ENCODE measurements at places on chromosomes 7 and 10.

GRCh38 chr7:46099076-46099475, 178.0 kb upstream of the IGFBP3 start:
- DNase-seq: no peak

- no peak for DNase-seq
These were observed 26.0 kb upstream of the HIBADH start for GRCh38 chr7:27688646-27689045.

DNA sequence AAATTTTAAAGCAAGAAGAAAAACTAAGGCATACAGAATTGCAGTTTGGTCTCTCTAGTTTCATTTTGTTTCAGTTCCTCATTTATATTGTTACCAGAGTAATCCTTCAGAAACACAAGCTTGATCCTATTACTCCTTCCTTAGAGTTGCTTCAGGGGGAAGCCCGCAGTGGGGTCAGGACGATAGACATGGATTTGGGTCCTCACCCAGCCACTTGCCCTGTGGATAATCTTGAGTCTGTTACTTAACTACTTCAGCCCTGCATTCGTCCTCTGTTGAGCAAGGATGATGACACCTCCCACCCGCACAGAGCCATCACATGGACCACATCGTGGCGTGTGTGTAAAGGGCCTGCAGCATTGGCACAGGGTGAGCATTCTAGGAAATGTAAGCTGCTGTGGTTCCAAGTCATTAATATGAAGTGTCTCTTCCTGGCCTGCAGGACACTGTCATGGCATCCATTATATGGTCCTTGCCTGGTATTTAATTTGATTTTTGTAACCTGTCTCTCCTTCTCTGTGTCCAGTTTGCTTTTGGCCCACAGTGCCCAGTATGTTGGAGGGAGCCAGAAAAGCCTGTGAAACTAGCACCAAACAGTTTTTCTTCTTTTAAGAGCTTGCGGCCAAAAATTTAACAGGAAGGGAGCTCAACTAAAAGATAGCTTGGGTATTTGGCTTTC, 111.2 kb downstream of the EEPD1 start:
- peak; percentile 14 for DNase-seq

DNA sequence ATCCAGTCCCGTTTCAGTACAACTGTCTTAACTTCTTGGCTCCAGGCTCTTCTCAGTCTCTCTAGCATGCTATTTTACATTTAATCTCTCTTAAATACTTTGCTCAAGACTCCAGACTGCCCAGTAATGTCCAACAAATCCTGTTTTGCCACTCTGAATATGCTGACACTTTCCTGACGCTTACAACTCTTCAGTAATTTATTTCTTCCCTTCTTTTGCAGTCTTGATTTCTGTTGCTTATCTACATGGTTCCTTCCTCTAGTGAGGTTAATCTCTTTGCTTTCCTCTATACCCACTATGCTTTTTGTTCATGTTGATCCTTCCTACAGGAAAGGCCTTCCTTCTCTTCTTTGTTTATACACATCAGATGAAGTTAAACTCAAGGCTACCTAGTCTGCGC, 23.7 kb downstream of the UMAD1 start:
- no peak for DNase-seq

GRCh38 chr10:31593124-31593523, 274.1 kb downstream of the ZEB1 start:
- DNase-seq: no peak

DNA sequence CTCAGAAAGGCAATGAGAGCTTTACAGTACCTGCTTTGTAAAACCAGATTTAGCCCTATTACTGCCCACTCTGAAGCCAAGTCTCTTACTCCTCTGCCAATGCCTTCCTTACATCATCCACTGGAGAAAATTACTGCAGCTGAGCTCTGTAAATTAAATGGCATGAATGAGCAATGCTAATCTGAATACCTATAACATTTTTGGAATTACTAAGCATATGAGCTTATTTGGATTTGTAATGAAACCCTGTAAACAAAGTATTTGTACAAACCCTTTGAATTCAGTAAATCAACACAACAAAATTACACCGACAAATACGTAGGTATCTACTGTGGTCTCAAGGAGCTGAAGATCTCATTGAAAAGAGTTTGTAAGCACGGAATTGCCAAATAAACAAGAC, 12.1 kb upstream of the CCNY start:
- no peak for DNase-seq

GRCh38 chr10:5206799-5207198, 10.2 kb downstream of the AKR1C4 start:
- DNase-seq: no peak

DNA sequence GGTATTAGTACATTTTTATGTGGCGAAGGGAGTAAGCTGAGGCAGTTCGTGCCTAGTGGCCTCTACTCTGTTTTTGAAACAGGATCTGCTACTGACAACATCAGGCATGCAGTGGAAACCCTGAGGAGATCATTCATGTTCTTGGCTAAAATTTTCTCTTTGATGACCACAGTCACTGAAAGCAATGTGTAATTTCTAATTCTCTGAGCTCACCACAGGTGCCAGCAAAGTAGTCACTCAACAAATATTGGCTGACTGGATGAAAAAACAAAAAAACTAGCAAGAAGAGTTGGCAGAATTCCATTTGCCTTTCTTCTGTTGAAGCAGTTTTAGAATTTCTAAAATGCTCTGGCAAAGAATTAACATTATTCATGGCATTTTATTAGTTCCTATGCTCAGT, 176.5 kb upstream of the KCTD7 start:
- no peak for DNase-seq

- no peak for DNase-seq
These were observed 819.1 kb downstream of the GRID1 start for GRCh38 chr10:85547460-85548023.

DNA sequence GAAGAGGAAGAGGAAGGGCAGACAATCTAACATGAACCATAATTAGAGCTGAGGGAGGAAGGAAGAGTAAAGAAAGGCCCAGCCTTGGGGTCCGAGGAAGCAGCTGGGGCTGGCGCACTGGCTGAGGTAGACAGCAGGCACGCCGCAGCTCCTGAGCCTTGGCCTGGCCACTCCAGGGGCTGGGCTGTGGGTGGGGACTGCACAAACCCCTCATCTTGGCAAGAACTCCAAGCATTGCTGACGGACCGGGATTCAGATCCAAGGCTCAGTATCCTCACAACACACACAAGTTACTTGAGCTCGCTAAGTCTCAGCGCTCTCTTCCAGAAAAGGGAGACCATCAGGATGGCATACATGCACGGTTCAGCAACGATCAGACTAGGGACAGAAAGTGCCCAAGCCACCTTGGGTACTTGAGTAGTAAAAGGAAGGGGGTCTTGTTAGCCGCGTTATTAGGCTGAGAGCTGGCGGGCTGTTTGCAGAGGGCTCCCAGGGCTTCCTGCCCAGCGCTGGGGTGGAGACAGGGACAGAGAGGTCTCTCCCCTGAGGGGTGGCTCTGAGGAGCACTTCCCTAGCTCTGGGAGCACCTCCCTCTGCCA, 4.5 kb downstream of the TNS3 start:
- DNase-seq: no peak

DNA sequence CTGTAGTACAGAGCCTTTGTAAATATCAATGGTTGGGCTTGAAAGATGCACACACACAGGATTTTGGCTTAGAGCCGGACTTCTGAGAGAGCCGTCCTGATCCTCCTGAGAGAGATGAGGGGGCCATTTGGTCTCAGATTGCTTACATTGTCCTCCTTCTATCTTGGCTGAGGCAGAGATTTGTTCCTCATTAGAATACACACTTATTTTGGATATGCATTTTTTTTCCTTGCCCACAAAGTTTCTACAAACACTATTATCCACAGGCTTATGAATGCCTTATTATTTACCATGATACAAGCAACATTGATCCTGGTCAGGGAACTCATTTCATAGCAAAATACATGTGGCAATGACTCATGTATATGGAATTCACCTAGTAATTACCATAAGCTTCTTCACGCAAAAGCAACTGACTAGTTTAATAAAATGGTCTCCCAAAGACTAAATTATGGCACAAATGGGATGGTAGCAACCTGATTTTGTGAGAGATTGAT, 175.3 kb downstream of the MDFIC start:
- no peak for DNase-seq

- no peak for DNase-seq
These were observed 90.0 kb downstream of the GSAP start for GRCh38 chr7:77326131-77326530.

GRCh38 chr10:93383562-93383981, 98.6 kb downstream of the MYOF start:
- DNase-seq: no peak

DNA sequence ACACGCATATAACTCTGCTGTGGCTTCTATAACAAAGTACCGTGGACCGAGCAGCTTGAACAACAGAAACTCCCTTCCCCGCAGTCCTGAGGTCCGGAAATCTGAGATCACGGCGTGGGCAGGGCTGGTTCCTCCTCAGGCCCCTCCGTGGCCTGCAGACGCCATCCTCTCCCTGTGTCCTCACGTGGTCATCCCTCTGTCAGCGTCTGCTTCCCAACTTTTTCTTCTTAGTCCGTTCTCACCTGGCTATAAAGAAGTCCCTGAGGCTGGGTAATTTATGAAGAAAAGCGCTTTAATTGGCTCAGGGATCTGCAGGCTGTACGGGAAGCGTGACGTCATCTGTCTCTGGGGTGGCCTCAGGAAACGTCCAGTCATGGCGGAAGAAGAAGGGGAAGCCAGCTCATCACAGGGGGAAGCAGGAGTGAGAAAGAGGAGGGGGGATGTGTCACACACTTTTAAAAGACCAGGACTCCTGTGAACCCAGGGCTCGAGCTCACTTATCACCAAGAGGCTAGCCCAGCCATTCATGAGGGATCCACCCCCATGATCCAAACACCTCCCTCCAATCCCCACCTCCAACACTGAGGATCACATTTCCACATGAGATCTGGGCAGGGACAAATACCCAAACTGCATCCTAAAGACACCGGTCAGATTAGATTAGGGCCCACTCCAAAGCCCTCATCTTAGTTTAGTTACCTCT, 91.2 kb upstream of the INSIG1 start:
- peak; percentile 89 for DNase-seq

DNA sequence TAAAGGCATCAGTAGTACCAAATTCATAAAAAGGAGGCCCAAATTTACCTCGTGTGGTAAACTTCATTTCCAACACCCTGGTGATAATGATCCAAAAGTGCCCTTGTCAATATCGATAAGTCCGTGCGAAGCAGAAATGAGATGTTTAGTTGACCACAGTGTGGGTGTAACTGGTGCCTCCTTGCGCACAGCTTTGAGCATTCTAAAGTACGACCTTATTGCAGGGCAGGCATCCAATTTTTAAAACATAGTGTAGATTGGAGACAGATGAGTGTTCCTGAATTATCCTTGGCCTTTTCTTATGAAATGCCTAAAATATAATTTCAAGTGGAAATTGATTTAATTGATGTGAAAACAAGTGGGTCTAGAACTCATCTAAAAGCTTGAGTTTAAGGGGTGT, 248.4 kb downstream of the TRIL start:
- DNase-seq: no peak

- DNase-seq: no peak
These were observed 292.9 kb downstream of the BMPER start for GRCh38 chr7:34198231-34198641.

GRCh38 chr7:116426428-116427156, 72.9 kb upstream of the CAV2 start:
- DNase-seq: no peak

- no peak for DNase-seq
These were observed 552.1 kb downstream of the TFEC start for GRCh38 chr7:115478426-115478825.

- DNase-seq: no peak
These were observed 27.3 kb upstream of the ANK3 start for GRCh38 chr10:60417024-60417423.

DNA sequence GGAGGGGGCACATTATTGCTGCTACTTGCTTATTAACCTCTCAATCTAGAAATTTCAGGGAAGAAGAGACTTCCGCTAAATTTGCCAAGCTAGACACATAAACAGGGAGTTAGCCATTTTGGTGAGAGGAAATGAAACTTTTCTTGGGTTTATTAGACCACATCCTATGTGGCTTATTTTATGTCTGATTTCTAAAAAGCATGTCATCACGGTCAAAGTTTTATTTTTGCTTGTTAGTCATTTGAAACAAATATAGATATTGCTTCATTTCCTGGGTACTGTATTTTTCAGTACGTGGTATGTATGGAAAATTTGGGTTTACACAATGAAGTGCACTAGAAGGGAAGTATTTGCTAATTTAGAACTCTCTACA, 144.1 kb downstream of the TCF7L2 start:
- DNase-seq: peak; percentile 82

DNA sequence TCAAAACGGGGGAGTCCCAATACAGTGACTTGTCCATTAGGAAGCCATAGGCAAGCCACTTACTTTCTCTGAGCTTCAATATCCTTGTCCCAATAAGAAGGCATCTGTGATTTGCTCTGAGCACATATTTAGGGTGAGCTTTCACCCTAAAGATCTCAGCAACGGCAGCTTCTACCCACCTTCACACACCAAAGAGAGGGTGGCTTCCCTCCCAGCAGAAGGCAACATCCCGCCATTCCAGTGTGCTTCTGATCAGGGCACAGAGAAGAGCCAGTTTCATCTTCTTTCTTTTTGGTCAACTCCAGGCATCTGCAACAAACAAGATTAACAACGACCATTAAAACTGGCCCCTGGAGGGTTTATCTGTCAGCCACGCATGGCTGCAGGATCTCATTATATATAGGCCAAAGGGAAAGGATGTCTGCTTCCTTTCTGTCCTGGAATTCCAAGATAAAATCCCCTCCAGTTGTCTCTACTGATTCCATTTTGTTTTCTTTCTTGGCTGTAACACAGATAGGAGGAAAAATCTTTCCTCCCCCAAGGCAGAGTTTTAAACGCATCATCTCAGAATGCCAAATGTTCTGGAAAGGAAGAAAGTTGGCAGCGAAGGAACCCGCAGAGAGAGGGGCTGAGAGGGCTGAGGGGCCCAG, 491 bp upstream of the SH2D4B start:
- DNase-seq: no peak

DNA sequence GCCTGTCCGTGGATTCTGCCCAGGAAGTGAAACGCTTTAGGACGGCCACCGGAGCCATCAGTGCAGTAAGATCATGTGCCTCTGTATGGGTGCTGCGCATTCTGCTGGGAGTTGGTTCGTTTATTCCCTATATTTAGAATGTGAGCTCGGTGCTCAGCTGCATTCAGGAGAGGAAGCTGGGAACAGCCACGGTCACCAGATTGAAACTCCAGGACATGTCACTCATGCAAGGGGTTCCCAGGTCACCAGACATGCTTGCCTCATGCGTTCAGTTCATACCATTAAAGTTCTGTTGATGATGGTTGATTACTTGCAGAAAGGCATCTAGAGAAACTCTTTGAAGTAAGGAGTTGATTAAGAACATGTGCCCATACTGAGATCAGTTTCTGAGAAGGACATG, 78.1 kb downstream of the TRRAP start:
- DNase-seq: no peak

DNA sequence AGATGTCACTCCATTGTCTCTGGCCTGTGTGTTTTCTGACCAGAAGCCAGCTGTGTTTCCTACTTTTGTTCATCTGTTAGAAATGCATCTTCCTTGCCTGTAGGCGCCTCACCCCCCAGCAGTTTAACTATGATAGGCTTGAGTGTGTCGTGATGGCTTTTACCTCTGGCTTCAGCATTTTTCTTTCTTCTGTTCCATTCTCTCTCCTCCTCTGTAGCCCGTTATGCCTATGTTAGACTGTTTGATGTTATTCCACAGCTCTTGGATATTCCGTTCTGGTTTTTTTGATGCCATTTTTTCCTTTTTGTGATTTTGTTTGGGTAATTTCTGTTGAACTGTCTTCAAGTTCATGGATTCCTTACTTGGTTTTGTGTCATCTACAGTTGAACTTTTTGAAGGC, 17.9 kb downstream of the MMP21 start:
- no peak for DNase-seq

- peak; percentile 53 for DNase-seq
These were observed 8.8 kb upstream of the INTS1 start for GRCh38 chr7:1512781-1513656.

Data from bone marrow (tissue), 2 donors.